ENCODE measurements at places on chromosomes 16 and 17.

DNA sequence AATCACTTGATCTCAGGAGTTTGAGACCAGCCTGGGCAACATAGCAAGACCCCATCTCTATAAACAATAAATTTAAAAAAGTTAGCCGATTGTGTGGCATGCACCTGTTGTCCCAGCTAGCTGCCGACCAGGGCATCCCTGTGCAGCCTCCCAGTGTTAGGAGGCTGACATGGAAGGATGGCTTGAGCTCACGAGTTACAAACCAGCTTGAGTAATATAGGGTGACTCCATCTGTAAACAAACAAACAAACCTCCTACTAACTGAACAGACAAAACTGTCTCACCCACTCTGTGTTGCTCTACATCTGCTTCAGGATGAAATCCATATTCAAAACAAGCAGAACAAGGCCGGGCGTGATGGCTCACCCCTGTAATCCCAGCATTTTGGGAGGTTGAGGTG is 6.9 kb upstream of the PRSS27 start:
- DNase-seq = no peak

GRCh38 chr17:77935121-77935571 is 23.4 kb upstream of the TNRC6C start:
- DNase-seq = peak; percentile 65

- no peak for DNase-seq
Observed at GRCh38 chr17:69606142-69606800, 191.8 kb downstream of the MAP2K6 start.

DNA sequence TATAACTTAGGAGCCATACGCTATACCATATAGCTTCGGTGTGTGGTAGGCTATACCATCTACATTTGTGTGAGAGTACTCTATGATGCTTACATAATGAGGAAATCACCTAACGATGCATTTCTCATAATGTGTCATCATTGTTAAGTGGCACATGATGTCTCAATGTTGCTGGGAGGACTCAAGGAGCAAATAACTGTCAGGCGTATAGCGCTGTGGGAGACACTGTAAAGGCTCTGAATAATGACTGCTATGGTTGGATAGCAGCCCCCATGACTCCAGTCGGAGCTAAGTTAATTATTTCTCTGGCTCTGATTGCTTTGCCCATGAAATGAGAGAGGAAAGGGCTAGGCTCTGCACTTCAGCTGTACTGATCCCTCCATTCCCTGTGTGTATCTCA is 197.2 kb downstream of the RGS9 start:
- DNase-seq = no peak

- DNase-seq = no peak
Observed at GRCh38 chr17:33113991-33114370, 122.3 kb downstream of the SPACA3 start.

DNA sequence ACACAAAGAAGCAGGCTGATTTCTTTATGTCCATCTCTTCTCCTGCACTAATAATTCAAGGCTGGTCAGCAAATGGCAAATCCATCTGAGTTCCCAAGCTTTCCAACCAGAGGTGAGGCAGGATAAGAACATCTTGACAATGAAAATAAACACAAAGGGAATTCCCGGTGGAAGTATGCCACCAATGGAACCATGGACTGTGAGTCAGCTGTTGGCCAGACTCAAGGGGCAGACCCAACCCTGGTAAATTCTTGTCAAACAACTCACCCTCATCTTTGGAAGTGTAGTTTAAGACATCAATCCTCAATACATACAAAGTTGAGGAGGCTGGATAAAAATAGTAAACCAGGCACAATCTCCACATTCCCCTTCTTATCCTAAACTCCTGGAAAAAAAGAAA is 74.3 kb upstream of the CES5A start:
- DNase-seq = no peak

- no peak for DNase-seq
Observed at GRCh38 chr16:75558846-75559401, 2.9 kb upstream of the TMEM231 start.

GRCh38 chr16:49994006-49994405 is 31.0 kb upstream of the CNEP1R1 start:
- no peak for DNase-seq

DNA sequence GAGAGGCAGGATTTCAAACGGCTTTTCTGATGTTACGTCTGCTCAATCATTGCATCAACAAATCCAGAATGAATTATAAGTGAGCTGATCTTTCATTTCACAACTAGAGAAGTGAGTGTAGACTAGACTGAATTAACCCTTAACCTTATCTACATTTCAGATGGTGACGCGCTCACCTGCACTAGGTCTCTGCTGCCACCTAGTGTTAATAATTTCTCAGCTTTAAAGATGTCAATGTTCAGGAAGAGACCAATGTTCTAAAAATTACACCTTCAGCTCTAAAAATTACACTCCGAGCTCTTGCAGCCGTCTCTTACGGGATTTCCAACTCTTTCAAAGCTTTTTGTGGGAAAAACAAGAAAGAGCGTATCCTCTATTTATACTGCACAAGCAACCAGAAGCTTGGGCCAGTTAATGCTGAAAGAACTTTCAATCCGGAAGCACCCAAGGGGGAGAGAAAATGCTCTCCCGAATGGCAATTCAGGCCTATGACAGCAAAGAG is 88.2 kb upstream of the FA2H start:
- no peak for DNase-seq

DNA sequence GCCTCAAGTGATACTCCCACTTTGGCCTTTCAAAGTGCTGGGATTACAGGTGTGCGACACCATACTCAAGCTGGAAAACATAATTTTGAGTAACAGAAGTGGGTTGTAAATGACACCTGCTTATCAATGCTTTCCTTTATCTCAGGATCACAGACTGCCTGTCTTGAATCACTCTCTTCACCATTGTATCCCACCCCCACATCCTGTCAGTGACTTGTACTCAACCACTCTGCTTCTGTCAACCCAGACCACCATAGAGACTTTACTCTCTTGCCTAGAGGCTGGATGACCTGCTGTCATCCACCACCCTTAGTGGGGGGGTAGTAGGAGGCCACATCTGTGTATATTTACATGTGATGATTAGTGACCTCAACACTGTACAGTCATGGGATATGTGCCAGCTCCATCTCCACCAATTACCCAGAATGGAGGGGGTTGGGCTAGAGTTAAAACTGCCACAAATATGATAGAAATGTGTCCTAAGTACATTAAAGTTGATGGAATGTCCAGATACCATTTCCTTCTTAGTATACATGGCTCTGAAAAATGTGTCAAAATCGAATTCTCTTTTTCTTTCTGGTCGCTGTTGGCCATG is 338.7 kb downstream of the GRIN2A start:
- no peak for DNase-seq

DNA sequence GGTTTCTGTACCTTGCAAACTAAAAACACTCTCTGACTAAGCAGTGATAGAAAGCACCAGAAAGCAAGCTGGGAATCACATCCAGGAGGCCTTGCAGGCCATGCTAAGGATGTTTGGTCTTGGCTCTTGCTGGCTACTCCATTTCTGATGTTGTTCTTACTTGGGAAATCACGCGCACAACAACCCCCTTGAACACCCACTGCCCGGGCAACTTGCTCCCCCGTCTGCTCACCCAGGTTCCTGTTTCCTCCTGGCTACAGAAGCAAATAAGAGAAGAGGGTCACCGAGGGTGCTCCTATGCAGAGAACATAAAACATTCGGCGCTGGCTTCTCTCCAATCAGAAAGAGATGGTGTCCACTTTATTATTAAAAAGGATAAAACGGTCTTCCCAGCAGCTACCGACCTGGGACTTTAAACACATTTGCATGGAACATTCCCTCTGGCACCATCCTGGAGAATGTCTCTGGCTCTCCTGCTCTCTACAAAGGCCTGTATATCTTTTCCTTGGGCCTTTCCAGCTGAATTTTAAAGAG is 271.2 kb upstream of the RPL38 start:
- DNase-seq = no peak

GRCh38 chr16:82045465-82045864 is 10.4 kb downstream of the HSD17B2 start:
- DNase-seq = no peak

DNA sequence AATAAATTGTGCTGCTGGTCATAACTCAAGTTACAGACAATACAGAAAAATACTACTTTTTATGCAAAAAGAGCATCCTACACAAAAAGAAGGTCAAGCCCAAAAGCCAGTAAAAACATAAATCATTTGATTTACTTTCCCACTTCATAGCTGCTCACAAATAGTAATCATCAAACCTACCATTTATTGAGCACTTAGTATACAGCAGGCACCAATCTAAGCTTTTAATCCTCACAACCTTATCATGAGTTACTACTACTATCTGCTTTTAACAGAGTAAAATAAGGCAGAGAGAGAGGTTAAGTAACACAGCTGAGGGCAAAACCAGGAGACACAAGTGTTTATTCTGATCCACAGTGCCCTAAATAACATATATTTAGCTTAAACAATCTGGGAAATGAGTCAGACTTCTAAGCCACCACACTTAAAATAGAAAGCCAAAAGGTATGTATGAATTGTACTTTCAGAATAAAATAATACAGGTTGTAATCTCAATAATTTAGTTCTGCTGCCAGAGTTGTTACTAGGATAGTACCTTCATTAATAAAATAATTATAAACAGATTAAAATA is 1.7 kb upstream of the AARS1 start:
- no peak for DNase-seq

DNA sequence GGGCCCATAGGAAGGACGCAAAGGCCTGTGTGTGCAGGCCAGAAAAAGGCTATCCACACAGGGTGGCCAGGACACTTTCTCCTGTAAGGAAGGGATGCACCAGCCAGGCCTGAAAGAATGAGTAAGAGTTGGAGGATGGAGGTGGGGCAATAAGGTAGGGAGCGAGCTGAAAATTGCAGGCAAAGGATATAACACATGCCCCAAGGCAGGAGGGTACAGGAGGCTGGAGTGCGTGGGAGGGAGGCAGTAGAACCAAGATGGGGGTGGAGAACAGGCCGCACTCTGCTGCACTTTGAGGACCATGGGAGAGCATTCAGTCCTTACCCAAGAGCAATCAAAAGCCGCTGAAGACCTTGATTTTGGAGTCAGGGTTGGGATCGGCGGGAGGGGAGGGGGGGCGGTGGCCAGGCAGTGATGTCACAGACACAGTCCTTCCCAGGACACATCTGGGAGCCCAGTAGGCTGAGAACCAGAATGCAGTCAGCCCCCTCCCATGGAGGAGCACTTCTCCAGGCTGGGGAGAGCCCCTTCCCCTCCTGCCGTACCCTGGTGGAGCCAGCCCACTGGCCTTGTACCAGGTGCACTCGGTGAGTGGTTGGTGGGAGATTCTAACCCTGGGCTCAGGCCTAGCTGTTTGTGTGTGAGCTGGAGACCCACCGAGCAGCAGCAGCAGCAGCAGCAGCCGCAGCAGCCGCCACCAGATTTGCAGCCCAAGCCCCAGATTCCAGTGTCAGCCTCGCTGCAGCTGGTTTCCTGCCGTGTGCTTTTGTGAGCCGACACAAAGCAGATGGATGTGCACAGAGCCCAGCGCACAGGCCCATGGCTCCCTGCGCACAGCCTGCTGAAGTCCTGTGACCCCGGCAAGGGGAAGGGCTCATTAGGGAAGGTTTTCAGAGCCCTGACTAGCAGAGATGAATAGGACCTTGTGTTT is 17.5 kb downstream of the ANKRD40 start:
- no peak for DNase-seq

GRCh38 chr17:44232061-44232460 is 12.6 kb upstream of the UBTF start:
- no peak for DNase-seq

GRCh38 chr17:3879186-3879585 is 13.7 kb downstream of the CAMKK1 start:
- no peak for DNase-seq

DNA sequence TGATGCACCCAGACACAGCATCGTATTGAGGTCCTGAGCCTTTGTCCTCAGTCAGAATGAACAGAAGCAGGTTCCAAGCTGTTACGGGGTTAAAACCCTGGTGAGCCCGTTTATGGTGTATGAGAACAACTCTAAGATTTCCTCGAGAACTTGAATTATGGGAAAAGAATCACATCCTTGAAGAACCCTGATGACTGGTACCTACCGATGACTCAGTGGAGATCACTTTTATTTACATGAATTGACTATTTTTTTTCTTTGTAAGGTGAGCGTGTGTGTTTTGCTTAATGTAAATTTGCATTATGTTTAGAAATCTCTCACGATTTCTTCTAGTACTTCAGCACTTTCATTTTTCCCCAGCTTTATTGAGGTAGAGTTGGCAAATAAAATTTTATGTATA is 3.3 kb upstream of the KRTAP4-4 start:
- no peak for DNase-seq

- DNase-seq = no peak
Observed at GRCh38 chr16:73414638-73415037, 366.7 kb upstream of the ZFHX3 start.

DNA sequence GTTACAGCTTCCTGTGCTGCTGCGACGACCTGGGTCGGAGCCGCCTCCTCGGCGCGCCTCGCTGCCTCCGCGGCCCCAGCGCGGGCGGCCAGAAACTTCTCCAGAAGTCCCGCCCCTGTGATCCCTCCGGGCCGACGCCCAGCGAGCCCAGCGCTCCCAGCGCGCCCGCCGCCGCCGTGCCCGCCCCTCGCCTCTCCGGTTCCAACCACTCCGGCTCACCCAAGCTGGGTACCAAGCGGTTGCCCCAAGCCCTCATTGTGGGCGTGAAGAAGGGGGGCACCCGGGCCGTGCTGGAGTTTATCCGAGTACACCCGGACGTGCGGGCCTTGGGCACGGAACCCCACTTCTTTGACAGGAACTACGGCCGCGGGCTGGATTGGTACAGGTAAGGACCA is 746 bp downstream of the HS3ST2 start:
- no peak for DNase-seq

DNA sequence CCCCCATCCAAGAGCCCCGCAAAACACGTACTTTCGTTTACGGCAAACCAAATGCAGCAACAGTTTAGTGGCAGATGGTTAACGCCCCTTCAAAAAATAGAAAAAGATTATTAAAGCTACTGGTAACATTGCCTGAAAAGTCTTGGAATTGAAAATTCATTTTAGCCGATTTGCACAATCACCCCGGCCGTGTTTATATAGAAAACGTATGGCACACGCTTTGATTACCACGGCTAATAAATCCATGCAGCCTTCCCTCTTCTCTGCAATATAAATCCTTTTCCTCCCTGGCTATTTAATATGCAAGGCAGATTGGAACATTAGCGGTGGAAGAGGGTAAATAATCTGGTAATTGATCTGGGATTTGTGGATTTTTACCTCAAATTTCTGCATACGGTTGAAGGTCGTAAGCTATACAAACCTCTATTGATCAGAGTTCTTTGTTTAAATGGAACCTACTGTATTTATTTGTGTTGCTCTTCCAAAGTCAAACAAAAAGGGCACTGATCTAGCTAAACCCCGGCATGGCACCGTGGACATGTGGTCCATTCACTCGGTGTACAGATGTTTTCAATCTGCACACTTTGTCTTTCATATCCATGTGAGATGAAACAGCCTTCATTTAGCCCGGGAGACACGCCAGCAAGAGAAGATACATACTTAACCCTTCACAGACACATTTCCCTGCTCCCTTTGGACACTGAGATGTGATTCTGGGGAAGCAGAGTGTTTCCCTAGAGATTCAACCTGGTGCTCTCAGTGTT is 238.1 kb upstream of the MAF start:
- no peak for DNase-seq

- no peak for DNase-seq
Observed at GRCh38 chr16:73143576-73144422, 95.9 kb upstream of the ZFHX3 start.

All from NCI-H526 (cell line).